ENCODE measurements at places on chromosomes 12 and 14.

DNA sequence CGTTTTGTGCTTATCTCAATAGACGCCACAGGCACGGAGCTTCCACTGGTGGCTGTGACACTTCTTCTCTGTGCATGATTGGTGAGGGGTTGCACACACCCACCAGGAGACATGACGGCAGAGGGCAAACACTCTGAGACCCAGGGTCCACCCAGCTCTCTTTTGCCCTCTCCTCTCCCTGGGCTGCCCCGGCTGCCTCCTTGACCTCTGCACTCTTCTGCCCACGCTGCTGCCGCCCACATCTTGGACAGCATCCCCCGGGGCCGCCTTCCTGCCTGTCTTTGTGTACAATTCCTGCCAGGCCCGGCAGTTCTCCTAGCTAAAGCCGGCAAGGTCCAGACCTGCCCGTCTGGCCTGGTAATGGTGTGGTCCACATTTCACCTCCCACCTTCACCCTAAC, 44.7 kb downstream of the DPF3 start:
- DNase-seq: no peak

- DNase-seq: no peak
Measured at GRCh38 chr14:68315081-68315480, 477.8 kb downstream of the ZFP36L1 start.

DNA sequence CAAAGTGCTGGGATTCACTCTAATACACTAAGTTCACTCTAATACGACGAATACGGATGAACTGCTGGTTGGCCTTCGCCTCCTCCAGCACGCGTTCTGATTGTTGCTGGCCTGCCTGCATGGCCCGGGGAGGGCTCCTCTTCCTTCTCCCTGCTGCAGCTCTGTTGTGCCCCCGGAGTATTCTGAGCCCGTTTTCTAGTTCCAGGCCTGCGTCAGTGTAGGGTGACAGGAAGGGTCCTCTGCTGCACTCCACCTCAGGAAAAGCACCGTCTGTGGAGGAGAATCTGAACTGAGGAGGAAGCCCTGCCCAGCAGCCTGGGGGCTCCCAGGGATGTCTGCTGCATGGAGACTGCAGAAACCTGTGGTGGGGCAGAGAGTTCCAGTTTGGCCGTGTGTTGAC, 44.4 kb downstream of the DDX51 start:
- no peak for DNase-seq

- no peak for DNase-seq
Measured at GRCh38 chr14:103905842-103906456, 22.3 kb upstream of the TDRD9 start.

GRCh38 chr12:100017056-100017455, 32.3 kb upstream of the ANKS1B start:
- DNase-seq: no peak

DNA sequence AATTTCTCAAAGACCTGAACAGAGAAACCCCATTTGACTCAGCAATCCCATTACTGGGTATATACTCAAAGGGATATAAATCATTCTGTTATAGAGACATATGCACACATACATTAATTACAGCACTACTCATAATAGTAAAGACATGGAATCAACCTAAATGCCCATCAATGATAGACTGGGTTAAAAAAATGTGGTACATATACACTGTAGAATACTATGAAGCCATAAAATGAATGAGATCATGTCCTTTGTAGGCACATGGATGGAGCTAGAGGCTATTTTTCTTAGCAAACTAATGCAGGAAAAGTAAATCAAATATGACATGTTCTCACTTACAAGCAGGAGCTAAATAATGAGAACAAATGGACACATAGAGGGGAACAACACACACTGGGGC, 303.8 kb downstream of the BTG1 start:
- no peak for DNase-seq

- DNase-seq: no peak
Measured at GRCh38 chr14:75181293-75182062, 5.1 kb upstream of the TMED10 start.

- no peak for DNase-seq
Measured at GRCh38 chr12:65646127-65646643, 178.1 kb upstream of the HMGA2 start.

DNA sequence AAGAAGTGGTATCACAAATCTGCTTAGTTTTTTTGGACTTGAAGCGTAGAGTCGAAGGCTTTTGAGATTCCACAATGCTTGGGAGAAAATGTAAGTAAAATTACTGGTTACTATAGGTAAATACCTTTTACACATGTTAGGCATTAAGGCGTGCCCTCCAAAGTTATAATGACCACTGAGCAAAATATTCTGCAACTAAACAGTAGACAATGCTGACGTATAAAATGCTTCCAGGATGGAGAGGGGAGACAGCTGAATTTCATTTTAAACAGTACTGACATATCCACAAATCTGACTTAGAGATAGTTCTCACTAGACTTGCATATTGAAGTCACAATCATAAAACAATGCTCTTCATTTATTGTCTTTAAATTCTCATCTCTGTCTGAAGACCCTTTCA, 144.5 kb upstream of the DCN start:
- DNase-seq: no peak

DNA sequence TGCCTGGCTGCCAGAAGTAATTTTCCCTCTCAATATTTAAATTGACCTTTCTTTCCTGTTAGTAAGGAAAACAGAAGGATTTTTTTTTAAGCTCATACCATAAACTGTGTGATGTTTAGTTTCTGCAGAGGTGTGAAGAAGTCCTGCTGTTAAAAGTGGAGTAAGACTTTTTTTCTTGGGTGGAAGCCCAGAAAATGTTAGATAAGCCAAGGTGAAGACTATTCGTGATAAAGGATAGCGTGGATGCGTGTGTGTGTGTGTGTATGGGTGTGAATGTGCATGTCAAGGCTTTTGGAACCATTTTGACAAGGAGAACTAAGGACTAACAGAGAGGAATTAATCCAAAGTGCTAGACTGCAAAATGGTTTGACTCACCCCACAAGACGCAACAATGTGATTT, 152.9 kb upstream of the SEL1L start:
- DNase-seq: no peak

DNA sequence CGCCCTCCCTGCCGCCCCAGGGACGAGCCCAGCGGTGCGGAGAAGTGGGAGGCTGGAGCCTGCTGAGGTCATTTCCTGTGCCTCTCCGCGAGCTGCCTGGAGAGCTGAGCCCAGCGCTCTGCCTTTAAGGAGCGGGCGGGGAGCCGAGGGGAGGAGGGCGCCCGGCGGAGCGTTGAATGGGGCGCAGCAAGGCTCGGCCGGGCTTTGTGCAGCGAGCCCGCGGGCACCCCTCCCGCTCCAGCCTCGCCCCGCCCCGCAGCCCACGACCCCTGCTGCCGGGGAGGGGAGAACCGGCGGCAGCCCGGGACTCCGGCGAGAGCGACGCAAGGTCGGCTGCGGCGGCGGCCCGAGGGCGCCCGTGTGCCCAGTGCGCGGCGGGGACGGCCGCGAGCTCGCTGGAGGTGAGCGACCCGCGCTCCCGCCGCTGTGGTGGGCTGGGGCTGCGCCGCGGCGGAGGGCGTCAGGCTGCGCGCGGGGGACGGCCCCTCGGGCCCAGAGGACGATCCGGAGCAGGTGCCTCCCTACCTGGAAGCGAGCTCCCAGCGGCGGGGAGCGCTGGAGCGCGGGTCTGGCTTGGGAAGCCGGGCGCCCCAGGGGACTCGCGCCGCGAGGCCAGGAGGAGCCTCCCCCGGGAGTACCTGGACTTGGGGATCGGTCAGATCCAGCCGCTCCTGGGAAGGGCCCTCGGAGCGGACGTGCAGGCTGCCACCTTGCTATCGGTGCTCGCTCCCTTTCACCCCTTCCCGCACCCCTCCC, at the start of gene PLEKHH1:
Gene PLEKHH1 (plus strand): TSS at position 293 of the 756 bp plus-strand sequence. CDS start 8,578 bp downstream, outside the sequence.
- DNase-seq: no peak

DNA sequence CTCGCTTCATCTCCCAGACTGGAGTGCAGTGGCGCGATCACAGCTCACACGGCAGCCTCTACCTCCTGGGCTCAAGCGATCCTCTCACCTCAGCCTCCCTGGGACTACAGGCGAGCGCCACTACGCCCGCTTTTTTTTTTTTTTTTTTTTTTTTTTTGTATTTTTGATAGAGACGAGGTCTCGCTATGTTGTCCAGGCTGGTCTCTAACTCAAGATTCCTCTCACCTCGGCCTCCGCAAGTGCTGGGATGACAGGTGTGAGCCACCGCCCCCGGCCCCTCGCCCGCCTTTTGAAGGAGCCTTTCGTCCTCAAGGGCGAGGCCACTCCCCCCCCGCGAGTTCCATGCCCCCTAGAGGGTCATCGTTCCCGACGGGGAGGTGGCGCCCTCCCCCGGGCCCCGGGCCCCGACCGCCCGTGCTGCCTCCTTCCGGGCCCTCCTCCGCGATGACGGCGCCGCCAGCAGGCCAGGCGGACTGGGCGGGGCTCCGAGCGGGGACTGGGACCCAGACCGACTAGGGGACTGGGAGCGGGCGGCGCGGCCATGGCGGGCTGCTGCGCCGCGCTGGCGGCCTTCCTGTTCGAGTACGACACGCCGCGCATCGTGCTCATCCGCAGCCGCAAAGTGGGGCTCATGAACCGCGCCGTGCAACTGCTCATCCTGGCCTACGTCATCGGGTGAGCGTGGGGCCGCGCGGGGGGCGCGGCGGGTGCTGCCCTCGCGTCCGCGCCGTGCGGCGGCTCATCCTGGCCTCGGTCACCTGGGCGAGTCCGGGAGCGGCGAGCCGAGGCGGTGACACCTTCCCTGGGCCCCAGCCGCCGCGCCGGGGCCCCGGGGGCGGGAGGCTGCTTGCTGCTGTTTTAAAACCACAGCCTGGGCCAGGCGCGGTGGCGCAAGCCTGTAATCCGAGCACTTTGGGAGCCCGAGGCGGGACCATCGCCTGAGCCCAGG, at the start of gene P2RX4:
Gene P2RX4 (plus strand): TSS at position 506 of the 949 bp plus-strand sequence. CDS start 36 bp downstream, at position 542.
- peak; percentile 74 for DNase-seq

GRCh38 chr12:28378736-28379135, 188.5 kb downstream of the CCDC91 start:
- DNase-seq: no peak

- no peak for DNase-seq
Measured at GRCh38 chr12:50542448-50542847, 37.7 kb downstream of the DIP2B start.

DNA sequence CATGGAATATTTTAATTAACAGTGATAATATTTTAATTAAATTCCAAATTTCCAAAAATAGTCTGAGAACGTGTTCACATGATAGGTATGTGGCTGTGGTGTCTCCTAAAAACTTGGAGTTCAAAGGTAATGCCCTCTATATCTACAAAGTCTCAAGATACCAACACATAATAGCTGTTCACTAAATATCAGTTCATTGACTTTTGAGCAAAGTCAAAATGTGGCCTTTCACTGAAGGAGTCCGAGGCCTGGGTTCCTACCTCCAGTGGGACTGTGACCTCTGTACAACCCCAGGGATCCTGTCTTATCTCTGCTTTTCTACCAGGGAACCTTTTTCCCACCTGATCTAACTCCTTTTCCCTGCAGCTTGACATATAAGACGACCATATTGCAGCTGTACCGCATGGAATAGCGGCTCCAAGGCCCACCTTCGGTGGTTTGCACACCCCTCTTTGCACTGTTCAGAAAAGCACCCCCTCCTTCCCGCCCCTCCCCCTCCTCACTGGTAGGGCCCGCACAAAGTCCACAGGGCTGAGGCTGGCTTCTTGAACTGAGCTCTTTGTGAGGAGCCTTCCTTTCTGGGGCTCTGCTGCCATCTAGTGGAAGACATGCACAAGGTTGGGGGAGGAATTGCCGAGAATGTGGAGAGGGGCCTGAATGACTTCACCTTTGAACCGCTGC, 3.1 kb downstream of the CCND2 start:
- peak; percentile 80 for DNase-seq

- peak; percentile 21 for DNase-seq
Measured at GRCh38 chr14:73238424-73238852, 1.1 kb downstream of the PAPLN start.

- DNase-seq: peak; percentile 16
Measured at GRCh38 chr12:103858953-103859601, 18.0 kb upstream of the NT5DC3 start.

DNA sequence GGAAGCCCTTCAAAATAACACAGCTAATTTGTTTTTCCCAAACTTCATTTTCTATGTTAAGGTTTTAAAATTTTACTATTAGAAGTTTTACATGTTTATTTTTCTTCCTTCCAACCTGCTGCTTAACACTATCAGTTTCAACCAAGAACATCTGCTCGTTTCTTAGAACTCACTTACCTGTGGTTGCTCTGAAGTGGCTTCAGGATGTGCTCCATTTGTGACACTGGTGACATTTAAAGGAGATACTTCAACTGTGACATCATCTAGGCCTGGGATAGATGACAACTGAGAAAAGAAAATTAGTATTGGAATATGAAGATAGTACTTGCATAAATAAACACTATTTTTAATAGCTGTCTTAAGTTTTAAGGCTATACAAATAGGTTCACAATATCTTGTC, 17.9 kb downstream of the WASHC3 start:
- peak; percentile 55 for DNase-seq

GRCh38 chr12:13179211-13180074, 17.1 kb upstream of the EMP1 start:
- DNase-seq: no peak

- no peak for DNase-seq
Measured at GRCh38 chr12:98483621-98484503, 31.5 kb upstream of the TMPO start.

GRCh38 chr14:24309538-24310264, at the start of gene LTB4R2:
LTB4R2 (plus strand) TSS chr14:24310140; CDS start chr14:24310665, 525 bp downstream.
- DNase-seq: peak; percentile 30

- DNase-seq: no peak
Measured at GRCh38 chr14:72663956-72664650, 229.8 kb downstream of the DPF3 start.

- no peak for DNase-seq
Measured at GRCh38 chr12:46451276-46452021, 78.9 kb upstream of the SLC38A2 start.

GRCh38 chr12:24664161-24664880, 284.6 kb downstream of the BCAT1 start:
- no peak for DNase-seq

DNA sequence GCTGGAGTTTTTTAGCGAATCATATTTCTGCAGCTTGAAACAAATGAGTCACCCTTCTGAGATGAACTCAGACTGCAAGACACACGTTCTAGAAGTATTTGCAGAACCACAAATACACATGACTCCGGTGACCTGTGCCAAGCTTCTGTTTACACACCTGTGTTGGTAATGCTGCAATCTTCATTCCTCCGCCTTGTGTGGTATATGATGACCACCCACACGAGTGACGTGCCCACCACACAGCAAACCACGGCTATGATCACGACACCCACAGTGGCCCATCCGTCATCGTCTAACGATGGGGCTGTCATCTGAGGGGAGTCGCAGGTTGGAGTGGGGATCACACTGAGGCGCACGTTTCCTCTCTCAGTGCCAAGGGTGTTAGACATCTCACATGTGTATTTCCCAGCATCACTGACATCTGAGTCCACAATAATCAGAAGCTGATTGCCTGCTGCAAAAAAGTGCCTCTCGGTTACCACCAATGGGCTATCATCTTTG, 43.0 kb downstream of the LRIG3 start:
- DNase-seq: peak; percentile 59

- DNase-seq: no peak
Measured at GRCh38 chr14:74863274-74863673, 12.7 kb downstream of the PROX2 start.

All from DMS79 (cell line).